ENCODE measurements at places on chromosomes 4 and X.

- DNase-seq = no peak
Measured at GRCh38 chr4:99002279-99002678, 6.8 kb downstream of the METAP1 start.

GRCh38 chrX:65926095-65927019 lies 113.5 kb downstream of the VSIG4 start:
- no peak for DNase-seq

DNA sequence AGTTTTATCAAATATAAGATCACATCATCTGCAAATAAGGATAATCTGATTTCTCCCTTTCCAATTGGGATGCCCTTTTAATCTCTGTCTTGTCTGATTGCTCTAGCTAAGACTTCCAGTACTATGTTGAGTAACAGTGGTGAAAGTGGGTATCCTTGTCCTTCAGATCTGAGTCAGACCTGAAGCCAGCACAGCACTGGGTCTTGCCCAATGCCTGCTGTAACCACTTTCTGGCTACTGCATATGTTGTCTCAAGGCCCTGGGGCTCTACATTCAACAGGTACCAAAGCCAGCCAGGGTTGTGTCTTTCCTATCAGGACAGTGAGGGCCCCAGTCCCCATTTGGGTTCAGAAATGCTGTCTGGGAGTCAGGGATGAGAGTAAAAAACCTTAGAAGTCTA lies 90.3 kb downstream of the CYSLTR1 start:
- DNase-seq = no peak

- DNase-seq = no peak
Measured at GRCh38 chr4:118927974-118928373, 39.3 kb downstream of the SYNPO2 start.

- DNase-seq = no peak
Measured at GRCh38 chrX:133083899-133084298, 13.0 kb downstream of the USP26 start.

DNA sequence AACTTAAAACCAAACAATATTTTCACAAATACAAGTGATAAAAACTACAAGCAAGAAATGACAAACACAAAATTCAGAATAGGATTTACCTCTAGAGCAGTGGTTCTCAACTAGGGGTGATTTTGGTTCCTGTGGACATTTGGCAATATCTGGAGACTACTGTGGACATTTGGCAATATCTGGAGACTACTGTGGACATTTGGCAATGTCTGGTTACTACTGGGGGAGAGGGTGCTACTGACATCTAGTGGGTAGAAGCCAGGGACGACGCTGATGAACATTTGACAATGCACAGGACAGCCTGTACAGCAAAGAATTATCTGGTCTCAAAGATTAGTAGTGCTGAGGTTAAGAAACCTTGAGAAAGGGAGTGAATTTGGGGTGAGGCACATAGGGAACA lies 169.8 kb downstream of the CLCN4 start:
- DNase-seq = no peak

DNA sequence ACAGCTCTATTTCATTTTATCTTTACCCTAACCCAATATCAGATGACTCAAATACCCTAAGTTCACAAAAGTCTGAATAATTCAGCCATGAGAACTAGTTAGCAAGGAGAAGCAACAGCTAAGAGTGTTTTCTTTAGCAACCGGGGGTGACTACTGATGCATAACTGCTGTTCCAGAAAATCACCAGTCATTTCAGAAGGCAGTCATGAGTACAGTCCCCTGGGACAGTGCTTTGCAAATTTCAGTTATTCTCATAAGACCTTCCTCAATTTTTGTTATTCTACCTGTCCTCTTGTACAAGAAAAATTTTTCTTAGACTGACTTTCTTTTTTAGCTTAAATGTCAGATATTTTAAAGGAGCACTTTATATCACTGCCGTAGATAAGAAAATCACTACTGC lies 16.4 kb downstream of the BANK1 start:
- no peak for DNase-seq

DNA sequence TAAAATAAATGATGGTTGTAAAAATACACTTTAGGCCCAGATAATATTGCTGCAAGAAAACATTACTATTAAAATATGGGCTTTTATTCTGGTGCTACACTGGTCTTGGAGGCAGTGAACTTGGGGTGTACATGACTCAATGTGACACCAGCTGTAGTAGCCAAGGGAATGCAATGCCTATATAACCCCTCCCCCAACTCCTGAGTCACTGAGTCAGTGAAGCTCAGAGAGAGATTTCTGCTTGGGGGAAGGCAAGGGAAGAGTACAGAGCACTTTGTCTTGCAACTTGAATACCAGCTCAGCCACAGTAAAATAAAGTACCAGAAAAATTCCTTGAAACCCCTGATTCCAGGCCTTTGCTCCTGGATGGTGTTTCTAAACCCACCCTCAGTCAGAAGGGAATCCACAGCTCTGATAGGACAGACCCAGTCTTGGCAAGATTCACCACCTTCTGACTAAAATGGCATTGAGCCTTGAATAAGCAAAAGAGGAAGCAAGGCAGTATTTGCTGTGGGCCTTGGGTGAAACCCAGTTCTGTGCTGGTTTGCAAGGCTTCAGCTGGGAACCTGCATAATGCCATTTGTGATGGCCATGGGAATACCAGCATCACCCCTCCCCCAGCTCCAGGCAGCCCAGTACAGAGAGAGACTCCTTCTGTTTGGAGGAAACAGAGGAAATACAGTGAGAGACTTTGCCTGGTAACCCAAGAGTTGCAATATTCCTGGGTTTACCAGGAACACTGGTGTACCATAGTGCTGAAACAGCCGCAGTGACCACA lies 209.9 kb downstream of the IQCM start:
- DNase-seq = no peak

DNA sequence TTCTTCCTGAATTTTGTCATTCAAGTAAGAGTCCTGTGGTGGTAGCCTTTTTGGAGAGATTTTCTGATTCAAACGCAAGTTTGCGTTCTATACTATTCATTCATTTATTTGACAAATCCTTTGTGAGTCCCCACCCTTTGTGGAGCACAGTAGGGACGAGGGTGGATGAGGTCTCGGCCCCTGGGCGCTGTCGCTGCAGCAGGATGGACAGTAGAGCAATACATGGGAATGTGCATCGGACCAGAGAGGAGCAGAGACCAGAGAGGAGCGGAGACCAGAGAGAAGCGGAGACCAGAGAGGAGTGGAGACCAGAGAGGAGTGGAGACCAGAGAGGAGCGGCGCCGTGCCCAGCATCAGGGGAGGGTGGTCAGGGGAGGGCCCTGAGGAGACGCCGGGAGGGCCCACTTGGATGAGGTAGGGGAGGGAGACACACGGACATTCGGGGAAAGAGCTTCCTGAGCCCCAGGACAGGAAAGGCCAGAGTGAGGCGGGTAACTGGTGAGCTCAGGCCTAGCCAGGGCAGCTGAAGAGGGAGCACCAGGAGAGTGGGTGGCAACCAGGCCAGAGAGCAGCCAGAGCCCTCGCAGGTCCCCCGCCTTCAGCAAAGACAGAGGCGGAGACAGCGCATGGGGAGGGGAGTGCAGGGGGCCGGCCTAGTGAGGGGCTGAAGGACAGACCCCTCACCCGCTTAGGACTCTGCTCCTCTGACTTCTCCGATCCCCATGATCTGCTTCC lies 67.3 kb downstream of the NAT8L start:
- DNase-seq = no peak

GRCh38 chr4:84495794-84496261 lies 3.3 kb downstream of the NKX6-1 start:
- DNase-seq = no peak

- no peak for DNase-seq
Measured at GRCh38 chr4:141133999-141134995, 1.0 kb upstream of the RNF150 start.

DNA sequence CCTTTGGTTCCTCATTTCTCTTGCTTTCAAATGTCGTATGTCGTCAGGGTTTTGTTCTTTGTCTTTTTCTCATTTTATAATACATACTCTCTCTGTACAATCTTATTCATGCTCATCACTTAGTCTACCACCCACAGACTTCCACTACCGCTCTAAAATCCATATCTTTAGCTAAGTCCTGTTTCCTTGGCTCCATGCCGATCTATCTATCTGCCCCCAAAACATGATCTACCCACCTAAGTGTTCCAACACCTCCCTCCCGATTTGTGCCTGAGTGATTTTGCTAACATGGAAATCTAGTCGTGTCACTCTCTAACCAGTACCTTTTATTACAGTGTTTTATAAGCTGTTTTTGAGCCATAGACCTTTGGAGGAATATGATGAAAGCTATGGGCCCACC lies 65.6 kb upstream of the PGAM4 start:
- DNase-seq = no peak

DNA sequence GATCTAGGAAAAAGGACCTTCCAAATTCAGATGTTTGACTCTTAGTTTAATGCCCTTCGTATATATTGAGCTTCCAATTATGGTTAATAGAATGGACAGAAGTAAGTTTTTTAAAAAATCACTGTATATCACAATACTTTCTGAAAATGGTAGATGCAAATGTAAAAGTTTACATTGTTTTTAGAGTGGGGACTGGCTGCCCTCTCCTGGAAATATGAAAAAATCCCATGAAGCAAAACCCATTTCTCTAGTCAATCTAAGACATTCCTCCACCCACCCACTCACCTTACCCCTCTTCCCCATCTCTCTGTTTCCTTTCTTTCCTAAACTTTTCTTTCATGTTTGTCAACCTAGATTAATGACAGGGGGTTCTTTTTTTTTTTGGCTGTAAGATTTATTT lies 134.5 kb downstream of the ARHGAP6 start:
- no peak for DNase-seq

GRCh38 chr4:884896-885295 lies 47.2 kb downstream of the GAK start:
- DNase-seq = no peak

GRCh38 chr4:148021686-148022085 lies 289.8 kb downstream of the ARHGAP10 start:
- no peak for DNase-seq

DNA sequence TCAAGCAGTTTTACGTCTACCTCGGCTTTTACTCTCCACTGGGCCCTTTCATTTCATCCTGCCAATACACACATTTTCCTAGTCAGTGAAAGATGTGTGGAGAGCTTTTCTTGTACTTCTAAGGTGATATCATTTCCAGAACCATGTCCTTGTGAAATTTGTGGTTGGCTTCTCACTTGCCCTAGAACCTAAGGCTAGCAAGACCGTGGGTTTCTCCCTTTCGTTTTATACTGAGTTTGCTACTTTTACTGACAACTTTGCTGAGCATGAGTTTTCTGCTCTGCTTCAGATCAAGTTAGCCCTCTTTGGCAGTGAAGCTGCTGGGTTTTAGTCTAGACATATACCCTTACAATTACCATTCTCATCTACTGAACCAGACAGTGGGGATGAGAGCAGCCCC lies 95.7 kb upstream of the FRMPD4 start:
- no peak for DNase-seq

GRCh38 chr4:124863040-124863545 lies 150.6 kb upstream of the ANKRD50 start:
- no peak for DNase-seq

GRCh38 chrX:138875472-138875871 lies 164.0 kb upstream of the FGF13 start:
- no peak for DNase-seq

DNA sequence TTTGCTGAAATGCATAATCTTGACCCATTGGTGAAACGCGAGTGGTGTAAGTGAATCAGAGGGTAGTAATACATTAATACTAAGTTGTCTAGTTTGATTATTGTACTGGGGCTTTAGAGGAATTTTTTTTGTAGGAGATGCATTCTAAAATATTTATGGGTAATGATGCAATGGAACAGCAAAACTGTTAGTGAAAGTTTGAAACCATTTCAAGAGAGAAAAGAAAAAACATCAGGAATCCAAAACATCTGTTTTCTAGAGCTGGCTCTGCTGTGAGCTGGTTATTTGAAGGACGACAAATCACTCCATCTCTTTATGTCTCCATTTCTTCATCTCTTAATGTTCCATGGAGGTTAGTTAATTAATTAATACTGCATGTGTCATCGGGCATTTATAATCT lies 351.9 kb upstream of the FAT1 start:
- no peak for DNase-seq

GRCh38 chr4:7506572-7506971 lies 71.8 kb upstream of the PSAPL1 start:
- no peak for DNase-seq

DNA sequence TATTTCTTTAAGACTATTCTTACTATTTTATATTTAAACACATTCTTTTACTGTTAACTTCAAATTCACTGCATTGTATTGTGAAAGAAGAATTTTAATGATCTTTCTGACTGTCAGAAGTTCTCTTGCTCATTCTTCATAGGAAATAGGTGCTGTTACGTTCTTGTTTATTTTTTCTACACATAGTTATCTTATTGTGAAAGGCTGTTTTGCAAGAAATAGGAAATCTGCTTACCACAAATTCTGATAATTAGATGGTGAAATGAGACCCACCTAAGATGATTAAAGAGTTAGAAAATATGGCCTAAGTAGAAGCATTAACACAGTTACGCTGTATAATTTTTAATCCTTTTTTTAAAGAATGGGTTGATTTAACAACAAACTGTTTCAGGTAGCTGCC lies 316.1 kb upstream of the ZFP42 start:
- no peak for DNase-seq

GRCh38 chrX:71109051-71109450 lies 2.3 kb downstream of the IL2RG start:
- no peak for DNase-seq

DNA sequence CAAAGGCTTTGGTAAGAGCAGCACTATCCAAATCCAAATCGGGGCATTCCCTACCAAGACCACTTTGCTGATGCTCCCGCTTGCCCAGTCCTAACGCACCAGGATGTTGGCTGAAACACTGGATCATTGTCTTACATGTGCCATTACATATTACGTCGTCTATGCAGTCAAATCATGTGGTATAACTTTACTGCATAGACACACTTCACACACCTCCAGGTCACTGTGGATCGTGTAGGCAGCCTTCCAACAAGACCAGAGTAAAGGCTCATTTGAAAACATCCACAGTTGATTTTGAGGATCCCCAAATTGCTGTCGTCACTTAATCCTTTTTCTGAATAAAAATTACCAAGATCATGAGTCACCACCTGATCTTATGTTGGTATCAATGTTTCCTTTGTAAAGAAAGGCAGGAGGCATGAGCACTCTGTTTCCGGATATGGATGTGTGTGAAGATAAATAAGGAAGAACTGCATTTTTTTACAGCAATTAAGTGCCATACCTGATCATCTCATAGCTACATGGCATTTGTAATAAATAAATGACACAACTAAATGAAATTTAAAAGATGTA lies 18.5 kb downstream of the TENM3 start:
- DNase-seq = no peak

- no peak for DNase-seq
Measured at GRCh38 chrX:9466124-9466495, 1.3 kb downstream of the TBL1X start.

GRCh38 chr4:75011131-75011795 lies 78.3 kb downstream of the PARM1 start:
- DNase-seq = no peak

GRCh38 chr4:139866276-139866962 lies 200.8 kb downstream of the MGST2 start:
- DNase-seq = no peak

GRCh38 chr4:99300934-99301333 lies 10.1 kb upstream of the ADH1A start:
- no peak for DNase-seq

- DNase-seq = no peak
Measured at GRCh38 chrX:9356846-9357245, 108.0 kb upstream of the TBL1X start.

Measured in stimulated activated CD8-positive, alpha-beta memory T cell treated with anti-CD3 and anti-CD28 coated beads, Interleukin-2, amount 100 ng/mL, for 1 hour (primary cell).